Activated CD4-positive, alpha-beta memory T cell treated with anti-CD3 and anti-CD28 coated beads for 36 hours (primary cell): ENCODE measurements at places on chromosomes 12 and 14.

GRCh38 chr14:33377596-33378390 is 439.1 kb downstream of the NPAS3 start:
- no peak for DNase-seq

GRCh38 chr12:14885718-14886221 is at the start of gene MGP:
Gene MGP, minus strand, starts transcription at chr12:14885854. Its CDS starts 63 bp downstream, at chr12:14885791.
- no peak for DNase-seq

DNA sequence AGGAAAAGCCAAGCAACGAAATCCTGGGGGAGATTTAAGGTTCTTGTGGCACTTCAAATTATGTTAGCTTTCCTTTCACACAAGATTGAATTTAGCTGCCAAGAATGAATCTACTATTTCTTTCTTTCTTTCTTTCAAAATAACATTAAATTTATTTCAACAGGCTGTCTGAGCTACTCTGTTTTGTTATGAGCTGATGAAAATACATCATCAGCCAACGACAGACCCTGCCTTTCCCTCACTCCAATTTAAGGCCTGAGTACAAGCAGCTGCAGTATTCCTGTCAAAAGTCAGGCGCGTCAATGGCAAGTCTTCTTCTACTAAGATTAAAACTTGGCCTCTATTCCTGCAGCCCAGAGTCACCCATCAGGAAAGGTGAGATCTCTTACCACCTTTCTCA is 347.7 kb upstream of the FLRT2 start:
- DNase-seq: no peak

DNA sequence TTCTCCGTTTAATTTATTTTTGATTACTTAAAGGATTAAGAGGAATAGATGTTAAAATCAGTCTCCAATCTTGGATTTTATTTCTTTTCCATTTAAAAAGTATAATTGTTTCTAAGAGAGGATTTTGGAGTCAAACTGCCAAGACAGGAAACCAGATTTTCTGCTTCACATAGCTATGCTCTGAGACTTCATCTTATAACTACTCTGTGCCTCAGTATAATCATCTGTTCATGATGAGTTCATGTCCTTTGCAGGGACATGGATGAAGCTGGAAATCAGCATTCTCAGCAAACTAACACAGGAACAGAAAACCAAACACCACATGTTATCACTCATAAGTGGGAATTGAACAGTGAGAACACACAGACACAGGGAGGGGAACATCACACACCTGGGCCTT is 9.0 kb upstream of the TAS2R31 start:
- no peak for DNase-seq

GRCh38 chr14:32400480-32400879 is 71.4 kb downstream of the AKAP6 start:
- no peak for DNase-seq

GRCh38 chr12:10241727-10242126 is 29.1 kb downstream of the GABARAPL1 start:
- DNase-seq: no peak
